Lower leg skin (tissue), 4 donors: ENCODE measurements at places on chromosomes 1 and 21. TPM values are rescaled to one million over a fixed set of nuclear protein-coding genes. Genes with fewer than 3 reads are reported as not detected.

AMY1A gene
- not detected for total RNA-seq

KIF2C gene
- 3.3 TPM for total RNA-seq

USH2A gene
- not detected for total RNA-seq

WLS gene
- total RNA-seq, result 56.3 TPM

TACSTD2 gene
- total RNA-seq, result 672 TPM

ACADM gene
- 19.4 TPM for total RNA-seq

C1QC gene
- total RNA-seq, result 41.6 TPM

F11R gene
- 92.7 TPM for total RNA-seq

BMP8A gene
- not detected for total RNA-seq

BATF3 gene
- 2.1 TPM for total RNA-seq
